Kasumi-1 (cell line): ENCODE measurements at places on chromosomes 7 and 10.

GRCh38 chr10:67296926-67297325, 371.1 kb downstream of the LRRTM3 start:
- DNase-seq = no peak

- DNase-seq = no peak
Observed at GRCh38 chr10:48594371-48594770, 10.5 kb downstream of the ARHGAP22 start.

- DNase-seq = no peak
Observed at GRCh38 chr7:99012722-99013121, 131.2 kb downstream of the SMURF1 start.

DNA sequence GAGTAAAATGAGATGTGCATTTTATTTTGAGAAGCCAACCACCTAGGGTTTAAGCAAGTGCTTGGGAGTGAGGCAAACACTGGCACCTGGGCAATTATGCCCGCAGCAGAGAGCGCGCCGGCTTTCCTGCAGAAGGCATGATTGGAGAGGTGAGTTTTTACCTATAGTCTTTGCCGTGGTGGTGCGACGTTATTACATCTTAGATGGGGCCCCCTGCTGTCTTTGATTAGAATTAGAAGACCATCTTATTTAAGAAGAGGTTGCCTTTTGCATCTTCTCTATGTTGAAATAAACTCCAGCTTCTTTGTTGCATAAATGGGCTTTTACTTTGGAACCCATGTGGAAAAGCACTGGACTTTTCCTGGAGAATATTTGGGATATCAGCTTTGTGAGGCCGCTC, 409.5 kb downstream of the GLRX3 start:
- DNase-seq = no peak

GRCh38 chr10:68223535-68224165, 8.3 kb downstream of the ATOH7 start:
- peak; percentile 35 for DNase-seq

- DNase-seq = no peak
Observed at GRCh38 chr10:13922586-13922985, 335.8 kb downstream of the PRPF18 start.

DNA sequence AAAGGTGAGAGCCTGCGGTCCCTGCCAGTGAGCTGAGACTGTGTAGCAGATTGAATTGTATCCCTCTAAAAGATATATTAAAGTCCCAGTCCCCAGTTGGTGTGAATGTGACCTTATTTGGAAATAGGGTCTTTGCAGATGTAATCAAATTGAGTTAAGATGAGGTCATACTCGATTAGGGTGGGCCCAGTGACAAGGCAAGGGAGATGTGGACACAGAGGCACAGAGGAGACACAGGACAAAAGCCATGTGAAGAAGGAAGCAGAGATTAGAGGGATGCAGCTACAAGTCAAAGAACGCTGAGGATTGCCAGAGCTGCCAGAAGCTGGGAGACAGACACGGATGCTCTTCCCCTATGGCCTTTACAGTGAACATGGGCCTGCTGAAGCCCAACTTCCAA, 104.3 kb downstream of the CLEC2L start:
- DNase-seq = no peak

DNA sequence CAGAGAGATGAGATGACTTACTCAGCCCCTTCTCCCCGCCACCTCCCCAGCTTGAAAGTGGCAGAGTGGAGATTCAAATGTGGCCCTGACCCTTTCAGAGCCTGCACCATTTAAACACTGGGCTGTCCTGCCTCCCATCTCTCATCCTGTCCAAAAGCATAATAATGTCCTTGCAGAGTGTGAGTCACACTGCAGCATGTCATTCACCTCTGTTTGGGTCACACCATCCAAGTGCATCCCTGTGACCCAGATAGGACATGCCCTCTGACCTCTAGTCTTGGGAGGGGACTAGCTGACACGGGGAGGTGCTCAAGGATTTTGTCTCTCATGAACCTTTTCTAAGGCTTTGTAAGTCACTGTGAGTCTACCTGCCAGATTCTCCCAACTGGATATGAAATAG, 89.1 kb upstream of the PDCD4 start:
- DNase-seq = no peak

- DNase-seq = no peak
Observed at GRCh38 chr7:108461840-108462239, 5.6 kb upstream of the NRCAM start.

- no peak for DNase-seq
Observed at GRCh38 chr7:139876622-139877283, 47.7 kb downstream of the TBXAS1 start.

DNA sequence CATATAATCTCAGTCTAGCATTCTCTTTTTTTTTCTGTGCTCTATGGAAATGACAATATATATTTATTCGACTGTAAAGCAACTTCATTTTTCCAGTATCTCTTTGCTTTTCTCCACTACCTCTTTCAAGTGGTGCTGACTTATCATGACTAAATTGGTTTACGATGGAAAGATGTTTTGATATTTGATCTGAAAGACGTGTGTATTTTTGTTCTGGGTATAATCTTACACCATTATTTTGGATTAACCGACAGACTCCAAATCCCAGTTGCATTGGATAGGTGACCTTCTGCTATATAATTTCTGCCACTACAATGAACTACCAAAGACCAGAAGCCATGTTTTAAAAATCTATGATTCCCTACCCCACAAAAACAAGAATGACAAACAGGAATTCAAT, 380.5 kb upstream of the NFE2L3 start:
- DNase-seq = no peak

GRCh38 chr7:17535776-17536175, 237.3 kb downstream of the AHR start:
- DNase-seq = no peak

GRCh38 chr7:11005202-11005601, 31.5 kb downstream of the PHF14 start:
- DNase-seq = no peak

- DNase-seq = no peak
Observed at GRCh38 chr7:123351516-123352505, 152.0 kb upstream of the SLC13A1 start.

DNA sequence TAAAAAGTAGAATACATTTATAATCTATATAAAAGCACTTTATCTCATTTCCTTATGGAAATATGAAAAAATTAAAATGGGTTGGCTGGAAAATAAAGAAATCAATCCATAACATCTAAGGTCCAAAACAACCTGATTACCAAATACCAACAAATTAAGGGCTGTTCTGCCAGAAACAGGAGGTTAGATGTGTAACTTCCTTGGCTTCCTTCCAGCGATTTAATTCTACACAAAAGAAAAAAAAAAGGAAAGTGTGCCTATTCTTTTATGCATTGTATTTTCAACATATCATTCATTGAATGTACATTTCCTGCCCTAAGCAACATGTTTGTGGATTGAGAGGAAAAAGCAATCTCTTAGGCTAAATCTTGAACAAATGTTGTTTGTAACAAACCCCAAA, 36.2 kb upstream of the USP6NL start:
- no peak for DNase-seq

GRCh38 chr7:20449176-20449575, 118.5 kb downstream of the ITGB8 start:
- DNase-seq = no peak

- DNase-seq = no peak
Observed at GRCh38 chr10:130871406-130871805, 440.1 kb downstream of the TCERG1L start.

DNA sequence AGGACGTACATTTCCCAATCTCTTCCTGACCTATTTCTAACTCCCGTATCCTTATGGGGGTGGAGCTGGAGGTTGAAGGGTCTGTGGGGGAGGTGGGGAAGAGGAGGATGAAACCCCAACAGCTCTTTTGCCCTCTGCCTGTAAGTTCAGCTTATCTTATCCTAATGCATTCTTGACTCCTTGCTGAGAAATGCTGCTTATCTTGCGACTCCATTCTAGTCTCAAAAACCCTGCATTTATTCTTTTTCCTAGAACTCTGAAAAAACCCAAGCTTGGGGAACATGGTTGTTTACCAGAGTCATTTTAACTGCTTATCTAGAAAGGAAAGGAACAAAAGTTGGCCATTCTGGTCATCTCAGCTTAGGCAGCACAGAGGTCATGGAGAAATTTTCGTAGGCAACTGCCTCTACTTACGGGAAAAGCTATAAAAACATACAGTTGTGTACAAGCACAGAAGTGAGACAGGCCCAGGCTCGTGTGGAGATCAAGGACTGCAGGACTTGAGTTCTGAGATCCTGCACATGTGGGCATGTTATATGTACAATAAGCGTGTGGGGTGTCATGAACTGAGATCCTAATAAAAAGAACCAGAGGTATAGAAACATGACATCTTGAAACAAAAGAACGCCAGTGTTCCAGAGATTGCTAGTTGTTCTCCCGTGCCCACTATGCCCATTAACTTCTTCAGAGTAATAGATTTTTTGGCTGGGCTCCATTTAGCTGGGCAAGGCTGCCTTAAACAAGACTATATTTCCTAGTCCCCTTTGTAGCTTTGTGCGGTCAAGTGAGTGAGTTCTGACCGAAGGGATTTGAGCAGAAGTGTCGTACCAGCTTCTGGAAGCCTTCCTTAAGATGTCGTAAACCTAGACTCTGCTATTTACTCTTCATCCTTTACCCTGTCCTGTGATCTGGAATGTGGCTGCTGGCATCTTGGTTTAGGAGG, 9.6 kb downstream of the INMT start:
- DNase-seq = no peak

DNA sequence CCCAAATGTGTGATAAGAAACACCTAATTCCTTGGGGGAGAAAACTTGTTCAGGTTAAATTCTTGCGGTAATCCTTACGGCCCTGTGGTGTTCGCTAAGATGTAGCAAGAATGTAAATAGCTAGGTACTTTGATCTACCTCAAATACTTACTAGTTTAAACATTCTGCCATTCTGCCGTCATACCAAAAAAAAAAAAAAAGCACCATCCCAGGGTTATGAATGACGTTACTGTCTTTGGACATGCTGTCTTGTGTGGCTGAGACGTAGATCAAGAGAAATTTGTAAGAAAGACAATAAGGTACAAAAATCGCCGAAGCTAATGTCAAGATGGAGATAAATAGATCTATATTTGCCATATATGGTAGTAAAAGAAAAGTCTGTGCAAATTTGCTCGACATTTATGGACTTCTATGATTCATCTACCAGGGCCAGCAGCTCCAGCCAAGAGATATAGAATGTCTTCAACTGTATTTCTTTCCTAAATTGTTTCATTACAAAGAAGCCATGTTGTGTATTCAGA, 195.6 kb downstream of the CUX1 start:
- no peak for DNase-seq
